GM18507 (cell line): ENCODE measurements at places on chromosomes 13 and 19.

GRCh38 chr19:29546583-29547190, 20.9 kb downstream of the VSTM2B start:
- DNase-seq: no peak

DNA sequence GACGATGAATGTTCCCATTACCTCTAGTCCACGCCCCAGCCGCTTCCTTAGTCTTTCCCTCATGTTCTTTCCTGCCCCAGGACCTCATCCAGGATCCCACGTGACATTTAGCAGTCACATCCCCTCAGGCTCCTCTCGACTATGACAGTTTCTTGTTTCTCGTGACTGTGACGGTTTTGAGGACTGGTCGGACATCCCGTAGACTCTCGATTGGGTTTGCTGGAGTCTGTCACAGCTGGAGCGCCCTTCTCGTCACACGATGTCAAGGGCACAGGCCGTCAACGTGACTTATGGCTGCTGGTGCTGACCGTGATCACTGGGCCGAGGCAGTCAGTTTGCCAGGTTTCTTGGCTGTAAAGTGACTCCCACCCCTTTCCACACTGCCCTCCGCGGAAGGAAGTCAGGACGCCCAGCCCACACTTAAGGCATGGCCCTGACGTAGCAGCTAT, 22.8 kb downstream of the ELAVL1 start:
- no peak for DNase-seq

DNA sequence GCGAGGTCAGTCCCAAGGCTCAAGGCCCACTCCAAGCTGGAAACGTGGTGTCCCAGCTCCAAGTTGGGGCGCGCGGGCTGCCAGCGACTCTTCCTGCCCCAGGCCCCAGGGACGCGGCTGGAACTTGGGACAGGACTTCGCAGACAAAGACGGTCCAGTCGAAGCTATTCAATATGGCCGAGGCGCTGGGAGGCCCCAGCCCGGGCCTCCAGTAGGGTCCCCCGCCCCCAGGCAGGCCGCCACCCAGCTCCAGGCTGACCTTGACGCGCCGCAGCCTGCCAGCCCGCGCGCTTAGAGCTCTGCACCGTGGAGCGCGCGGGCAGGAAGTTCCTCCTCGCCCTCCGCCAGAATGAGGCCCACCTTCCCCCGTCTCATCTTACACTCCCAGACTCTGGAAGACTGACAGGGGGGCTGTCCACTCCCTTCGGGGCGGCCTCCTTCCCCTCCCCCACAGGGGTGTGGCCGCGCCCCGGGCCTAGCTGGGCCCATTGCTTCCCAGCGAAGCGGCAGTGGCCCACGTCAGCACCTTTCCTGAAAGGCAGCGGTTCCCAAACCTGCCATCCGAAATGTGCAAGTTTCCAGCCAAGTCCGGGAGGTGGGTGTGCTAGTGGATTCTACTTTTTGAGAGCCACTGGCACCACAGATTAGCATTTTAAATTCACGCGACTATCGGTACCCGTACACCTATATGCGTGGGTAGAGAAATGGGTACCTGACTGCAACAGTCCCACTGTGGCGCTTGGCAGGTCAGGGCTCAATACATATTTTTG, at the start of gene CCDC8:
Gene CCDC8, minus strand, starts transcription at position 303 of the 770 bp plus-strand sequence. CDS start 754 bp downstream, outside the sequence.
- no peak for DNase-seq

- DNase-seq: no peak
These were observed 5.1 kb downstream of the OR10H1 start for GRCh38 chr19:15810335-15810734.

DNA sequence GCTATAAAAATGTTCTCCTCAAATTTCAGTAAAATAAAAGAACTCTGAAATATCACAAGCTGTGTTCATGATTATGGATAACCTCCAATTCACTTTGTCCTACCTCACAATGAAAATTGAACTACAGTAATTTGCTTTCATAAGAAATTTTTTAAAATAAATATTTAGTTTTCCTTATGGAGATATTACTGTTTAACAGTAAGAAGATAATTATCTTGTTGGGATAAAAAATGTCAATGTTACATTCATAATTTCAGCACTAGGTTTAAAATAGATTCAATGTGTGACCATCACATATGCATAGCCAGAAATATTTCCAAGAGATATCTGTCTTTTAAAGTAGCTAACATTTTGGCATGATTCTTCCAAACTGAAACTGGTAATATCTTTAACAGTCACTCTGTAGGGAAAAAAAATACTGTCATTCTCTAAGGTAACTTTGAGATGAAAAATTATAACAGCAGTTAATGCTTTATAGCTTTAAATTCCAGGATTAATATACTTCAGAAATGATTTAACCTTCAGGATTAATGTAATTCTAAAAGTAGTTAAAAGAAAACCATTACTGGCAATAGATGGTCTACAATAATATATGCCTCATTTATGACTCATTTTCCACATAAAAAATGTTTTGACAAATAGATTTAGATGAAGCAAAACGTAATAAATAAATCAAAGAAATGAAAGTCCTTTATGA, 91.3 kb downstream of the SPRY2 start:
- no peak for DNase-seq

- no peak for DNase-seq
These were observed 701.4 kb downstream of the FGF9 start for GRCh38 chr13:22372261-22372660.

DNA sequence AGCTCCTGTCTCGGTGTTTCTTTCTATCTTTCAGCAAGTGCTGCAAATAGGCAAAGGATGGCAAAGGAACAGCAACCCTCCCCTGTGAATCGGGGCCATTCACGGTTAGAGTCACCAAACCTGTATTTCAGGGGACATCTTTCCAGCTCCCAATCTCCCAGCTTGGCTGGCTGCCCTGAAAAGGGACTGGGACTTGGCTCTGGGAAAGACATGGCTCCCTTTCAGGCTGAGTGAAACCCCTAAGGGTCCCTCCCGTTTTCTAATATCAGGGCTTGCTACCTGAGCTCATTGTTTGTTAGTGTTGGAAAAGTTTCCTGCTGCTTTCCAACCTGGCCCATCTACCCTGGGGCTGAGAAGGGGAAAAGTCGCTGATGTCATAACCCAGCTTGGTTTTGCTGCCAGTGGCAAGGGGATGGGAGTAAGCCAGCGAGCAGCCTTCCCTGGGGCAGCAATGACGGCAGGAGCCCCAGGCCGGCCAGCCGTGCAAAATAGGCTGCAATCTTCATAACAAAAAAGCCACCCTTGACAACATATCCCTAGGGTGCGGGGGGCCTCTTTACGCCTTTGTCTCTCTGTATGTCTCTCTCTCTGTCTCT, 29.9 kb downstream of the SERP2 start:
- no peak for DNase-seq

DNA sequence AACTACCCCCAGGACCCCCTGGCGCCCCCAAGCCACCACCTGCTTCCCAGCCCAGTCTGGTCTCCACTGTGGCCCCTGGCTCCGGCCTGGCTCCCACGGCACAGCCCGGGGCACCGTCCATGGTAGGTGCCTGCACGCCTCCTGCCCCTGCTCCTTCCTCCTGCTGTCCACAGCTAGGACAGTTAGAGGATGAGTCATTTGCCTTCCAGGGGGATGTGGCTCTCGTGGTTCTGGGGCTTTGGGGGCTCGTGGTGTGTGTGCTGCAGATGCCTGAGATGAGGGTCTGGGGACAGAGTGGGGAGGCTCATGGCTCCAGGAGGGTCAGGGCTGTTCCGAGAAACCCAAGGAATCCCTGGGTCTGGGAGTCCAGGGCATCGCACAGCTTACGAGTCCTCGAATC, 12.7 kb downstream of the MED25 start:
- no peak for DNase-seq

- no peak for DNase-seq
These were observed 293.3 kb downstream of the DLEU7 start for GRCh38 chr13:50550151-50550550.

DNA sequence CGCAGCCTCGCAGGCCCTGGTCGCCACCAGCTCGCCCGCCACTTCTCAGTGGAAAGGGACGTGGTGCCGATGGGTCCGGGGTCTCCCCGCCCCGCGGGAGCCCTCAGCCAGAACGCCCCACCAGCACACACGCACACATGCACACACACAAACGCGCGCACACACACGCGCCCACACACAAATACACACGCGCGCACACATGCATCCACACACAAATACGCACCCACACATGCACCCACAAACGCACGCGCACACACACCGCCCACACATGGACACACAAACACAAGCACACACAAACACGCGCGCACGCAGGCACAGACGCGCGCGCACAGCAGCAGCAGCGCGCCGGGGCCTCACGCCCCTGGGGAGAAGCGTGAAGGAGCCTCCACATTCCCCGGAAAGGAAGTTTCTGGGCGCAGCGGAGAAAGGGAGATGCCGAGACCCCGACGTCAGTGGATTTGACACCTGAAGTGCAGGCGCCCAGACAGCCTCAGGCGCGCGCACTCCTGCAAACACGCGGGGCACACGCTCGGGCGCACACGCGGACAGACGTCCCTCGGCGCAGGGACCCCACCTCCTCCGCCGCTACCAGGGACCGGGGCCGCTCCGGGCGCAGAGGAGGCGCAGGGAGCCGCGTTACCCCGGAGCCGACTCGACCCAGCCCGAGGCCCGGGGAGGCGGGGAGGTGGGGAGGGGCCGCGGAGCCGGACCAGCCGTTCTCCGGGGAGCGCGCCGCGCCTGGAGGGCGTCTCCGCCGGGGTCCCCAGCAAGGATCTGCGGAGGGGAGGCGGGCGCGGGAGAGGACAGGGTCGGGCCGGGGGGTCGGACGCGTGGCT, 622 bp downstream of the RASA3 start:
- no peak for DNase-seq
